ENCODE measurements at places on chromosomes 5 and 9. TPM values are rescaled to one million over a fixed set of nuclear protein-coding genes. Genes with fewer than 3 reads are reported as not detected.

DNA sequence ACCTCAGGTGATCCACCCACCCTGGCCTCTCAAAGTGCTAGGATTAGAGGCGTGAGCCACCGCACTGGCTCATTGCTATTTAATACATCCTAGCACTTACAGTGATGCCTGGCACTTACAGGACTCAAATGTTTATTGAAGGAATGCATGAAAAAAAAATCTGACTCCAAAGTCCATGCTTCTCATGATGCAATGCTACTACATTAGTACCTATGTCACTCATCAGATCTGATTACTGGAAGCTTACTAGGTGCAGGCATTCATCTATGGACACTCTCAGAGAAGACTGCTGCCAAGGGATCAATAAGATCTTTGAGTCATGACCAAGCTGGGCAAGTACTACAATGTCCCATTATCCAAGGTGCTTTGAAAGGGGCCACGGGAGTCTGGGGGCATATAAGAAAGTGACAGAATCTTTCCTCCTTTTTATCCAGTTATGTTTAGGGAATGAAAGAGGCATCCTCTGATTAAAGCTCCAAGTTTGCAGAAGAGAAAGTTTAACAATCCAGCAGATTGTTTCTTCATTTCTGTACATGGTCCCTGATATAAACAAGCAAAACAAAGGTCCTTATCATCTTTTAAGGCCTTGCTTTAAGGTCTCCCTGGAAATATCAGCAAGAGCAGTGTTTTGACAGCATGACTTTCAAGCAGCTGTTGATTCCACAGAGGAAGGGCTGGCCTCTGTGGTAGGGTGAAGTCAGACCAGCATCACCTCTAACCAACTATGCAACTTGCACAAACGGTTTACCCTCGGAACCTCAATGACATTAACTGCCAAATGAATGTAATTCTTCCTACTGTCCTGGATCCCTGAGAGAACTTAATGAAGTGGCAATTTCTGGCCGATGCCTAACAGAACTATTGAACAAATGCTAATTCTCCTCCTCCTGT, 35.9 kb downstream of the ARPC5L start:
- DNase-seq = no peak
- H3K4me3 ChIP-seq = no peak overlapping the region
- H3K36me3 ChIP-seq = peaks cover 45% of the 10 kb centered on the region
- H3K4me1 ChIP-seq = no peaks in the 10 kb centered on the region
- H3K27me3 ChIP-seq = no peaks in the 10 kb centered on the region
- no peak overlapping the region for H3K27ac ChIP-seq

GRCh38 chr5:1378866-1379659, 34.2 kb upstream of the CLPTM1L start:
- no peaks in the 10 kb centered on the region for H3K4me1 ChIP-seq
- DNase-seq = no peak
- H3K36me3 ChIP-seq = no peaks in the 10 kb centered on the region
- no peaks in the 10 kb centered on the region for H3K27me3 ChIP-seq
- no peak overlapping the region for H3K27ac ChIP-seq

GRCh38 chr5:38598994-38599617, 42.7 kb upstream of the LIFR start:
- no peaks in the 10 kb centered on the region for H3K4me1 ChIP-seq
- H3K27me3 ChIP-seq = no peaks in the 10 kb centered on the region
- H3K27ac ChIP-seq = no peak overlapping the region

Gene PCDH1
- 22.1 TPM for total RNA-seq

Gene PDZD2
- total RNA-seq = 86.4 TPM

- no peaks in the 10 kb centered on the region for H3K36me3 ChIP-seq
- H3K4me1 ChIP-seq = peaks cover 16% of the 10 kb centered on the region
- H3K27me3 ChIP-seq = no peaks in the 10 kb centered on the region
Measured at GRCh38 chr5:36743891-36744772, 132.4 kb upstream of the NIPBL start.

DNA sequence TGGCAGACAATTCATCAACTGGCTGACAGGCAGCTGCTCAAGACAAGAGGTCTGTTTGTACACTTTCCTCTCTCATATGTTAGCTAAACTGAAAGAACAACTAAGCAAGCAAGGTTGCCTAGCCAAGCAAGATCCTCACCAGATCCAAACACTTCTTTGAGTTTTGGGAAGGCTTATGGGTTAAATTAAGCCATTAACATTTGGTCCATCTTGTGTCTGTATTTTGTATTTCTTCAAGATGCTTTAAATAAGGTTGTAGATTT, 170.4 kb upstream of the RAI14 start:
- no peaks in the 10 kb centered on the region for H3K27me3 ChIP-seq
- H3K27ac ChIP-seq = no peak overlapping the region
- H3K36me3 ChIP-seq = no peaks in the 10 kb centered on the region
- no peak overlapping the region for H3K4me3 ChIP-seq
- no peak for DNase-seq

Gene FAM169A
- 5.0 TPM for total RNA-seq

- no peaks in the 10 kb centered on the region for H3K27me3 ChIP-seq
- no peaks in the 10 kb centered on the region for H3K4me1 ChIP-seq
- no peak overlapping the region for H3K27ac ChIP-seq
- no peak for DNase-seq
- no peak overlapping the region for H3K4me3 ChIP-seq
Measured at GRCh38 chr5:1702318-1702717, 97.3 kb downstream of the MRPL36 start.

DNA sequence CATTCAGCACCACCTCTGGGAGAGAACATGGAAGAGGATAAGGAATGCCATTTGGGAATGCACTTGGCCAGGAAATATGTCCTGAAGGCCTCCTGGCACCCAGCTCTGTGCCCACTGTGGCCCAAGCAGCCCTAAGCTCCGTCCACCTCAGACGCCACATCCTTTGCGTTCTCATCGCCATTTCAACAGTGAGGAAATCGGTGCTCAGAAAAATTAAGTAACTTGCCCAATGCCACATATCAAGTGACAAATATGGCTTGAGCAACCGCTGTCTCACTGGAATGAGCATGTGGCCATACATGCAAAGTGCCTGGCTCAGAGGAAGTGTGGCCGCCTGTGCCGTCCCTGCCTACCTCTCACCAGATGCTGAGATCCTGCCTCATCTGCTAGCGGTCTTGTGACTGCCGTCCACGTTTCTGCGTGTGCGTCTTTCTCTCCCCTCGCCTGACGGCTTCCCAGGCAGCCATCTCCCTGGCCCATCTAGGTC, 984 bp upstream of the DOK3 start:
- no peak overlapping the region for H3K4me3 ChIP-seq
- H3K27me3 ChIP-seq = no peaks in the 10 kb centered on the region
- H3K4me1 ChIP-seq = peaks cover 16% of the 10 kb centered on the region
- no peak overlapping the region for H3K27ac ChIP-seq
- H3K36me3 ChIP-seq = peaks cover 50% of the 10 kb centered on the region

Measured in right atrium auricular region (tissue), 2 donors.